H7 (cell line): ENCODE measurements at places on chromosomes 4 and X. TPM values are rescaled to one million over a fixed set of nuclear protein-coding genes. Genes with fewer than 3 reads are reported as not detected.

- no peak for DNase-seq
Observed at GRCh38 chr4:139795527-139796314, 130.1 kb downstream of the MGST2 start.

GRCh38 chrX:123155327-123155726 is 28.8 kb upstream of the GRIA3 start:
- no peak for DNase-seq

Gene CFAP47
- 0.07 TPM in 1 of 2 replicates, not detected in the other for total RNA-seq

Gene H2BW1
- not detected in 2 replicates for total RNA-seq
